ENCODE measurements at places on chromosomes 13 and 19. TPM values are rescaled to one million over a fixed set of nuclear protein-coding genes. Genes with fewer than 3 reads are reported as not detected.

Gene IGFL3
- total RNA-seq, result not detected

Gene KCNN1
- total RNA-seq, result 0.33 TPM

DNA sequence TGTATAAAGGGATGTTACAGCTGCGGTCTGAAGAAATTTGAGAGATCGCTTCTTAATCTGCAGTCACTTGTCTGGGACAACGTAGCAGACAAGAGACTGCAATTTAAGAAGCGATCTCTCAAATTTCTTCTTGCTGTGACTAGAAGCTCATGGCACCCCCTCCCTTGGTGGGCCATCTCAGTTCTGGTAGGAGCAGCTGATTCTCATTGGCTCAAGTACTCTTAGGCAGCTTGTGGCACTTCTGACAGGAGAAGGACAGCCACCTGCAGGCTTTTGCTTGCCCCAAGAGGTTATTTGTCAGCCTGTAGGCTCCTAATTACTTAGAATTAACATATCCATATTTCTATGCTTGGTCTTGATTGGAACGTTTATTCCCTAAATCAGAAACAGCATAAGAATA is 503.0 kb downstream of the DCT start:
- no peak for DNase-seq

DNA sequence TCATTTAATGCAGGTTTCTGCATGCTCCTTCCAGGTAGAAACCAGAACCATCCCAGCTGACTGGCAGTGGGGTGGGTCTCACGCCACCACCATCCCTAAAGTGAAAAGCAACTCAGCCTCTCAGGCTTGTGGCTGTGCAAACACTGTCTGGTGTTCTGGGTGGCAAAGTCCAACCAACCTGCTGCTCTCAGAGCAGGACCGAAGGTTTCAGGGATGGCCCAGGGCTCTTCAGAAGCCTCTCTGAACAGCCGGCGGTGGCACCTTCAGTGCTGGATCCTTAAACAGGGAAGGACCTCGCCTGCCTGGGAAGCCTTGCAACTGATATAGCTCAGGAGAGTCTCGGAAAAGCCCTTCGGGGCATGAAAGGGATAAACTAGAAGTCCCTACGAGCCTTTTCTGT is 100.8 kb downstream of the COL4A1 start:
- DNase-seq, result peak; percentile 47

GRCh38 chr19:57620673-57621348 is 6.8 kb downstream of the ZNF134 start:
- DNase-seq, result no peak

Measured in posterior vena cava (tissue), 2 donors.